H9 (cell line): ENCODE measurements at places on chromosomes 7 and 10. TPM values are rescaled to one million over a fixed set of nuclear protein-coding genes. Genes with fewer than 3 reads are reported as not detected.

- DNase-seq = no peak
These were observed 1.1 kb upstream of the RABGEF1 start for GRCh38 chr7:66739477-66739876.

DNA sequence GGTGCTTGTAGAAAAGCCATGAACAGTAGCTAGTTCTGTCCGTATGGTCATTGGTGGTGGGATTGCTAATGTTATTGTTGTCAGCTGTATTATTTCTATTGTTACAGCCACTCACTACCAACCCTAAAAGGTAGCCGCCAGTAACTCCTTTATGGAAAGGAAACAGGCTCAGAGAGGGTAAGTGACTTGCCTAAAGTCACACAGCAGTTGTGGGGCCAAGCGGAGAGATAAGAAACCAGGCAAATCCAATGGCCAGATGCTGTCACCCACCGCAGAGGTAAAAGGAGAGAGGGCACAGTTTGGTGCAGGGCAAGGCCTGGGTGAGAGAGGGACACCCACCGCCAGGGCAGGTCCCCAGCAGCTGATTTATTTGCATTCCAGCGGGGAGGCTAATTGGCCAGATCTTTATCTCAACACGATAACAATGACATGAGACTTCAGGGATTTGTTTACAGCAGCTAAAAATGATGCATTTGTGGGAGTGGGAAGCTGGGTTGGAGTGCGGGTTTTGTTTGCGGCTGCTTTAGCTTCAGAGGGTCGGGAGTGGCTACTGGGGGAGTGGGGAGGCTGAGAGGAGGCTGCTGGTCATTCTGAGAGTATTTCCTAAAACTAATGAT lies 8.6 kb upstream of the NKX2-3 start:
- no peak for DNase-seq

GRCh38 chr10:132974249-132974796 lies 32.0 kb upstream of the CFAP46 start:
- no peak for DNase-seq

- DNase-seq = no peak
These were observed 16.5 kb upstream of the SKAP2 start for GRCh38 chr7:26880852-26881251.

- DNase-seq = peak; percentile 32
These were observed 105.9 kb upstream of the ARID5B start for GRCh38 chr10:61795551-61795950.

GRCh38 chr7:1488016-1488415 lies 16.2 kb downstream of the INTS1 start:
- DNase-seq = no peak

DNA sequence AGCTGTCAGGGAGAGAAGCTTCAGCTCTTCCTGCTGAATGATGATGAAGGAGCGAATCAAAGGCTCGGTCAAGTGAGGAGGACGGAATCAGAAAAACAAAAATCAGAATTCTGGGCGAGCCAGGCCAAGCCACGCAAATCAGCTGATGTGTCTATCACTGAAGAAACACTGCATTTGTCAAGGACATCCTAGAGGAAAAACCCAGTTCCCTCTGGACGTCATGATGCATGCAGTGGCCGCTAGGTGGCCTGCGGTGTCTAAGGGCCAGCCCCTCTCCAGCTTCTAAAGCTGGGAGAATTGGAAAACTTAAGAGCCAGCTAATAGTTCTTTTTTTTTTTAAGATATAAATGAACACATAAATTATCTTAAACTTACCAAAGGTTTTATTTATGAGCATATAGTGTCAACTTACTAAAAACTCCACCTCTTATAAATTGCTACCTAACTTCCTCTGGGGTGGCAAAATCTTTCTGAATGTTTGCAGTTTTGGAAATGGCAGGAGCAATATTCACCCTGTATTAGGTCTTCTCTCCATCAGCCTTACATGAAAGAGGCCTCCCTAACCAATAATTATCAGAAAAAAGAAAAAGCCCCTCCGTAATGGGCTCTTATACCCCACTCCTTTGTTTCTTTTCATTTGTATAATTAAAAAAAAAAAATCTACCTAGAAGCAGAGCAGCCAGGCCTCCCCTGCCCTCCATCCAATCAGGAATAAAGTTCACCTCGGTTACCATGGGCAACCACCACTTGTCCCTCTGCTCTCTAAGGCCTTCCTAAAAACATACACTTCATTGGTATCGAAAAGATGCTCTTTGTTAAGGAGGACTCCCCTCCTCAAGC lies 186.8 kb downstream of the USP6NL start:
- DNase-seq = peak; percentile 69

GRCh38 chr10:10513898-10514297 lies 503.8 kb upstream of the CELF2 start:
- no peak for DNase-seq

DNA sequence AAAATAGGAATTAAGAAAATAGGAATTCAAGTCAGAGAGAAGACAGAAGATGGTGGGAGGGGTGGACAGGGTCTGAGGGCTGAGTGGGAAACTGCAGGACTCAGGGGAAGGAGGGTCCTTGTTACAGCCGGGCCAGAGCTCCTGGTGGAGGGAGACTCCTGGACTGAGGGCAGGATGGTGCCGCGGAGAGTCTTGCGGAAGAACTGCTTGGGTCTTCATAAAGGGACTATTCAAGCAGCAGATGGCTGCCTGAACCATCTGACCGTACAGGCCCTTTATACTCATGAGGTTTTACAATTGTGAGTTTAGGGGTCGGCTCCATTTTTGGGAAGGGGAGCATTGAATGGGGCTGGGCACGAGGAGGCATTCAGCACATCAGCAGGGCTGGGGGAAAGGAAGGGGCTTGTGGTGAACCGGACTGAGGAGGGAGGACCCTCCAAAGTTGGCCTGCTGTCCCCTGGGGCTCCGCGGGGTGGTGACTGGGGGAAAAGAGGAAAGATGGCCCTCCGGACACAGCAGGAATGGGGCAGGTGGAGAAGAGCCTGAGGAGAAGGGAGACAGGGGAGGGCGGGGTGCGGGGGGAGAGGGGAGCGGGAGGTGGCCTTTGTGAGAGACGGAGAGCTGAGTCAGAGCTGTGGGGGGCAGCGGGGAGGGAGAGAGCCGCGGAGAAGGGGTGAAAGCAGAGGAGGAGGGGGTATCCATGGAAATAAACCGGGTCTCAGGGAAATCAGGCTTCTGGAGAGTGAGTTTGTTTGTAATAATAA lies 1.5 kb downstream of the FAM131B start:
- no peak for DNase-seq

- no peak for DNase-seq
These were observed 4.6 kb downstream of the PDIA4 start for GRCh38 chr7:149023662-149024061.

DNA sequence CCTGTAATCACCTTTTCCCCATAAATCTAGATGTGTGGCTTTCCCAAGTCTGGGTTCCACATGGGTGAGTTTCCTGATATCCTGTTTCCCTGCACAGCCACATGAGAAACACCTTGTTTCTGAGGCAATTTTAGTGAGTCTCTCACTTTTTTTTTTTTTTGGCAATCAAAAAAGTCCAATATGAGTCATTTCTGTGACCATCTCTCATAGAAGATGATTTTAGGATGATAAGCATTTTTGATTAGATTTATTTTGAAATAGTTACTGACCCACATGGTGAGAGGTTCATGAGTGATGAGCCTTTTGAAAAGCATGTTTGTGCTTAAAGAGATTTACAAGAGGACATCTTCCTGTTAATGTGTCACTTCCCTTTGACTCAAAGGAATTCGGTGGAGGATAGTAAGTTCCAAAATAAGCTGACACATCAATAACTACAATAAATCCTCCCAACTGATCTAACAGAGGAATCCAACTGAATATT lies 464.0 kb downstream of the INHBA start:
- DNase-seq = no peak

- DNase-seq = no peak
These were observed 18.0 kb downstream of the MACC1 start for GRCh38 chr7:20199015-20199737.

DNA sequence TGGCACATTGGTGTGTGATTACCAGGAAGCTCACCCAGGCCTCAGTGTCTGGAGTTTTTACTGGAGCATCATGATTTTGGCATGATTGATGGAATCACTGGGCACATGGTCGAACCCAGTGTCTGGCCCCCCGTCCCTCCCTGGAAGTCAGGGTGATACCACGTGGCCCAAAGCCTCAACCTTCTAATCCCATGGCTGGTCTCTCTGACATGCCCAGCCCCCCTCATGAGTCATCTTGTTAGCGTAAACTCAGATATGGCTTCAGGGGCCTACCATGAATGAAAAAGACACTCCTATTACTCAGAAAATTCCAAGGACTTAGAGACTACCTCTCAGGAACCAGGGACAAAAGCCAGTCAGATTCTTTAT lies 109.3 kb downstream of the GRK5 start:
- no peak for DNase-seq

GRCh38 chr7:33076737-33077136 lies 14.2 kb upstream of the NT5C3A start:
- DNase-seq = no peak

- no peak for DNase-seq
These were observed 1.3 kb upstream of the UNC5B start for GRCh38 chr10:71211053-71211452.

DNA sequence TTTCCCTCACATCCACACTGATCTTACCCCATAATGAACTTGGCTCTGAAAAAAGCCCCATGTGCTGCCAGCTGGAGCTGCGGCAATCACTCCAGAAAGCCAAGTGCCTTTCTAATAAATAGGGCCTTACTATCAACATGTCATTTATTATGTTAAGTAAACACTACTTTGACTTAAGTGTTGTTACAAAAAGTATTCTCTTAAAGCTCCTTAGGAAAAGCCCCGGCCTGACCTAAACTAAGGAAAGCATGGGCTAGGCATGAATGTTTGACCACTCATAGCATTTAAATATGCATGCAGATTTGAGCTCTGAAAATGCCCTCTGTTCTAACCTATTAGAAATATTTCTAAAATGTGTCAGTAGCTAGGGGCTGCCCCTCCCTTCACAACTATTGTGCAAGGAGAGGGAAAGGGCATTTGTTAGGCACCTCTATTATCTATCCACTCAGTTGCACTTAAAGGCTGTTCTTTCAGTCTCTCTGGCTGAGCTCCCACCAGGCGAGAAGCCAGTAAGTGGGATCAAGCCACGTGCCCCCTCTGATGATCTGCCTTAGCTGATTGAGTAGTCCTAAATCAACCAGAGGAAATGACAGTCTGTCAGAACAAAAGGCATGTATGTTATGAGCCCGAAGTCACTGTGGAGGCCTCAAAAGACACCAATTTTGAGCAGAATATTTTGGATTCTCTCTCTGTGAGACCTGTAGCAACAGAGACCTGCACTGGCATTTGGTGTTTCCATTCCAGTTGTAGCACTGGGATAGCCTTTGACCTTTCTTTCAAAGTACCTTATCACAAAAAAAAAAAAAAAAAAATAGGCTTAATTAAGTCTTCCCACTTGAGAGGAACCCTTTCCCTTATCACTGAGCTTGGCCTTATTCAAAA lies 77.1 kb downstream of the ITGB8 start:
- no peak for DNase-seq

DNA sequence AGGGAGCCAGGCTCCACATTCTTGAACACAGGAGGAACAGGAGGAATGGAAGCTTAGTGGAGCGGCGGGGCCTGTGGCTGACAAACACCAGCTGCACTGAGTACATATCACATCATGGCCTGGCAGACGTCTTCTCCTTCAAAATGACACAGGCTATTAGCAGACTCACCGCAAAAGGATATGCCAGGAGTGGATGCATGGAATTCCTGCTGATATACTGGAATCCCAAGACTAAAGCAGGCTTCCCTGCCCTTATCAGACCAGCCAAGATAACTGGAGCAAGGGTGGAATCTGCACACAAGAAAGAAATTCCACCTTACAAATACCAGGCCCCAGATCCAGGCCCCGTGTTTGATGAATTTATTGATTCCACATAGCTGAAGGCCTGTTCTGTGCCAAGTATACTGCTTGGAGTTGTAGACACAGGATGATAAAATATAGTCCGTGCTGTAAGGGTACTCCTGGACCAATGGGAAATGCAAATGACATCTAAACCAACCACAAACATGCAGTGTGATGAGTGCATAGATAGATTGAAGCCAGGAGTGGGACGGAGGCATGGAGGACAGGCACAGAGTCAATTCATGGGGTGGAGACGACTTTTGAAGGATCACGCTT lies 480.5 kb upstream of the ZMIZ1 start:
- DNase-seq = peak; percentile 11

DNA sequence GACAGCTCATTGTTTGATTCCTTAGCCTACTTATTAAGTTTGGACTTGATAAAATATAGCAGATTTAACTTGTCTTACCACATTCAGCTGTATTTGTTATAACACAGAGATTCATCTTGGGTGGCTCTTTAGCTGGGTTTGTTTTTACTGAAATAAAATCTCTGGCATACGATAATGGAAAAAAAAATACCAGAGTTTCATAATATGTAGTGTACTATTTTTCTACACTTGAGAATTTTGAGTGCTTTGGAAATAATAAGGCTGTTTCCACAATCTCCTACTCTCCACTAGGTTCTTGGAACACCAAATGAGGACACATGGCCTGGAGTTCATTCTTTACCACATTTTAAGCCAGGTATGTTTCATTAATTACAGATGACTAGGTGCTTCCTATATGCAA lies 218.6 kb upstream of the FZD1 start:
- no peak for DNase-seq

HERC4 gene
- 24.5 and 28.3 TPM in 2 replicates for total RNA-seq

VCL gene
- 291 and 296 TPM in 2 replicates for total RNA-seq

SEPTIN7 gene
- total RNA-seq = 184 and 188 TPM in 2 replicates

OGDHL gene
- 21.9 and 22.6 TPM in 2 replicates for total RNA-seq

GIMAP6 gene
- not detected in 2 replicates for total RNA-seq

ZNF22 gene
- 36.9 and 37.6 TPM in 2 replicates for total RNA-seq

TES gene
- 28.2 and 30.9 TPM in 2 replicates for total RNA-seq

CHAT gene
- total RNA-seq = not detected in 2 replicates

HDAC9 gene
- 6.9 and 7.7 TPM in 2 replicates for total RNA-seq

CHN2 gene
- total RNA-seq = 3.3 and 3.7 TPM in 2 replicates
